ENCODE measurements at places on chromosomes 16 and 17. TPM values are rescaled to one million over a fixed set of nuclear protein-coding genes. Genes with fewer than 3 reads are reported as not detected.

The HSF5 gene
- not detected for polyA plus RNA-seq

The SCNN1G gene
- polyA plus RNA-seq, result not detected

The TPSD1 gene
- not detected for polyA plus RNA-seq

The NEUROD2 gene
- 2.9 TPM for polyA plus RNA-seq

The ARHGDIG gene
- 2.6 TPM for polyA plus RNA-seq

The HOXB7 gene
- polyA plus RNA-seq, result not detected

The HID1 gene
- 10.2 TPM for polyA plus RNA-seq

The TEDC2 gene
- polyA plus RNA-seq, result 0.22 TPM

The ZNF385C gene
- polyA plus RNA-seq, result 42.1 TPM
